T-helper 9 cell (primary cell): ENCODE measurements at places on chromosomes 5 and 9.

DNA sequence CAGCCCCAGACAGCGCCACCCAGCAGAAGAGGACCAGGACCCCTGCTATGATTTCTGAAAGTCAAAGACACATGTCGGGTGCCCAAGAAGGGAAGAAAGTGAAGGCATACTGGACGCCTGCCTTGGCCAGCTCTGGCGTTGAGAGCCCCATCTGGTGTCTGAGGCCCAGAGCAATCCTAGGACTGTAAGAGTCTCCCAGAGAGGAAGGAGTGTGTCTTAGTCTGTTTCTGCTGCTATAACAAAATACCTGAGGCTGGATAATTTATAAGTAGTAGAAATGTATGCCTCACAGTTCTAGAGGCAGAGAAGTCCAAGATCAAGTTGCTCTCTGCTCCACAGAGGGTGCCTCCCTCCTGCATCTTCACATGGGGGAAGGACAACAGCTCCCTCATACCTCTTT is 10.8 kb downstream of the RASGEF1C start:
- DNase-seq: no peak

GRCh38 chr9:135253305-135254004 is 166.0 kb downstream of the OLFM1 start:
- DNase-seq: no peak

DNA sequence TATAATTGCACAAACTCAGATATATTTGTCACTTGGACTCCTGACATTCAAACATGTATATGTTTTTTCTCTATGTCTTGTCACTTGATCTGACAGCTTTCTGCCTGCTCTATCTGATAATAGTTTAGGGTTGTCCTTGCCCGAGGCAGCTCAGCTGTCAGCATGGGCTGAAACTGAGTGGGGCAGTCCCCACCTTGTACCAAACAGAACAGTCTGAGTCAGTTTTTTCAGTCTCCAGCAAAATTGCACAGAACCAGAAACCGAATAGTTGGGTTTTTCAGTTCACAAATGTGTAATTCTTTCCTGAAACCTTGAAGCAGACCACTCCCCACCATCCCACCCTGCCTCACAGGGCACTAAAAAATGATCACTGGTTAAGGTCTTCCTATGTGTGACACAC is 9.5 kb upstream of the HAND1 start:
- no peak for DNase-seq

GRCh38 chr5:32193591-32193990 is 19.5 kb upstream of the GOLPH3 start:
- no peak for DNase-seq

- DNase-seq: no peak
These were observed 955.2 kb upstream of the DMAC1 start for GRCh38 chr9:8754751-8755150.

- DNase-seq: no peak
These were observed 20.3 kb upstream of the RIC1 start for GRCh38 chr9:5608298-5609225.
